ENCODE measurements at places on chromosomes 13 and 19.

DNA sequence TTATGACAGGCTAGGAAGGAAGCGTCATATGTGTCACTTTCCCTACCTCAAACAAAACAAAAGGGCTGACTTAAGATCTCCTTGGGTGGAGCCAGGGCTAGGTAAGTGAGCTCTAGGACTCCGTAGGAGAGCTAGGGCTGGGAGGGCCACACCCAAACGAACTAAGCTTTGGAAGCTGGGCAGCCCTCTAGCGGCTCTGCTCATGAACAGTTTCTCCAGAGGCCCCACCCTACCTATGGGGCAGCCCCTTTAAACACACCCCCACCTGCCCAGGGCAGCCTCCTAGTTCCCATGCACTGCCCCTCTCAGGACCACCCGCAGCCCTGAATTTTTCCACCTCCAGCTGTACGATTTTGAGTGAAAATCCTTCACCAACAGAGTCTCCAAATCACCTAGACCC lies 3.5 kb downstream of the PEG3 start:
- no peak for DNase-seq

DNA sequence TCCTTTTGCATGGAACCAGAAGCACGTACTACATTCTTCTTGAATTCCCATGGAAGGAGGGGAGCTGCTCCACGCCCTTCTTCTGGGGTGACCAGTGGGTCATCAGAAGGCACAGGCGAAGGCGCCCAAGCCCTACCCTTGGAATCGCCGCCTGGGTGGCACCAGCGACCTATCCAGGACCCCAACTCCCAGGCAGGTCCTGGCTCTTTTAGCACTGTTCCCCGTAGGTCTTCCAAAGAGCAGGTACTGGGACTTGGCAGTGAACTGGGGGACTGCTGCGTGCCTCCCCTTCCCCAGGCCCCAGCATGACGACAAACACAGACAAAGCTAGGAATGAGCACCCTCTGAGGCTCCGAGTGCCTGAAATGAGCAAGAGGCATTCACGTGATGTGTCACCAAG lies 45.0 kb downstream of the CEBPG start:
- no peak for DNase-seq

DNA sequence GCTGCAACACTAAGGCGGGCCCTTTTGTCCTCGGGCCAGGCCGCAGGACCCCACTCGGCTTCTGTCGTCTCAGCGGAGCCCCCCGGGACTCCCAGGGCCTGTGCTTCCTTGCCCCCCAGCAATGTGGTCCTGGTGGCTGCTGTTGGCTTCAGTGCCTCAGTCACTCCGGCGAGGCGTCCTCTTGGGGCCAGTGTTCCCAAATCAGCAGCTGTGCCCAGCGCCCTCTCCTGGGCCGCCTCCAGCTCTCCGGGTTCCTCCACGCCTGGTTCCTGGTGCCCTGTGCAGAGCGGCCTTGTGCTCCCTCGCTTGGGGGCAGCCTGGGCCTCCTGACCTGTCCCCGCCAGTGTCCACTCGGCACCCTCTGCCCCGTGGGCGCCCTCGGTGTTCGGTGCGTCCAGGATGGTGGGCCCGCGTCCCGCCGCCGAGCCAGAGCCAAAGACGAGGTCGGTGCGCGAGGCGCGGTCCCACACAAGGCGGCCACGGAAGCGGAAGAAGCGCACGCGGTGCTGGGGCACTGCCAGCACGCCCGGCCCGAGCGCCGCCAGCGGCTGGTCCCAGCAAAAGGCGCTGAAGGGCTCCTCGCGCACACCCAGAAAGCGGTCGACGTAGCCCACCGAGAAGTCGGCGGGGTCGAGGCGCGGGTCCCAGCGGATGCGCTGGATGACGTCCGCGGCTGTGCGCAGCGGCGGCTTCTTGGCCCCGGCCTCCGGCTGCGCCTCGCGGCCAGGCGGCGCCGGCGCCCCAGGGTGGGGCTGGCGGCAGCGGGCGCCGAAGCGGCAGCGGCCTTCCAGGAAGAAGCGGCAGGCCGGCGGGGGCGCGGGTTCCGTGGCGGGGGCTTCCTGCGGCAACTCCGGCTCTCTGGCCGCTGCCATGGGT lies 685 bp downstream of the LENG9 start:
- no peak for DNase-seq

GRCh38 chr13:54357284-54357933 lies 1328.8 kb downstream of the OLFM4 start:
- no peak for DNase-seq

GRCh38 chr13:48731957-48732569 lies 78.3 kb downstream of the CYSLTR2 start:
- DNase-seq, result peak; percentile 11

- DNase-seq, result no peak
Measured at GRCh38 chr19:14183741-14184350, 22.1 kb downstream of the ADGRL1 start.

DNA sequence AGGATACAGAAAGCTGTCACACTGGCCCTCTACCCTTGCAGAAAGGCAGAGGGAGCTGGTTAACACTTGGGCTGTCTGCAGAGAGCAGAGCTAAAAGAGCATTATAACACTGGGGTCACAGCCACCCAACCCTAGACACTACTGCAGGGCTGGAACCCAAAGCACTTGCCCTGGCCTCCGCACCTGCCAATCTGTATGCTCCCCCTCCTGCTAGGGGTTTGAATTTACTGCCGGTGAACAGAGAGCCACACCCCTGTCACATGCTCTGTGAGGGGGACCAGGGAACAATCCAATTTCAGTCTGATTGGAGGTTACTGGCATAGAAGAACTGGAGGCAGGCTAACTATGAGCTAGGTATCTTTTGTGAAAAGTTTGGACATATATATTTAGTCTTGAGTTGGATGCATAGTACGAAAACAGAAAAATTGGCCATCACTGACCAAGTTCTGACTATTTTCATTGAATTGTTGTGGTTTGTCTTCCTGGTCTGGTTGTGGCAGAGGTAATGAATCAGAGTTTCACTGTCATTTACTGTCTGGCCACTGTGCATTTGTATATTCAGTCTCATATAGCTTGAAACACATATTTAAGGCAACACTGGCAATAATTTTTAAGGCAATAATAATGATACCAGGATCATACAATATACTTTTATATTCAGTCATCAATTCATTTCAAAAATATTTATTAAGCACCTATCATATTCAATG lies 504.3 kb upstream of the ATXN8OS start:
- no peak for DNase-seq

GRCh38 chr13:112053167-112053743 lies 13.7 kb upstream of the SOX1 start:
- DNase-seq, result no peak

DNA sequence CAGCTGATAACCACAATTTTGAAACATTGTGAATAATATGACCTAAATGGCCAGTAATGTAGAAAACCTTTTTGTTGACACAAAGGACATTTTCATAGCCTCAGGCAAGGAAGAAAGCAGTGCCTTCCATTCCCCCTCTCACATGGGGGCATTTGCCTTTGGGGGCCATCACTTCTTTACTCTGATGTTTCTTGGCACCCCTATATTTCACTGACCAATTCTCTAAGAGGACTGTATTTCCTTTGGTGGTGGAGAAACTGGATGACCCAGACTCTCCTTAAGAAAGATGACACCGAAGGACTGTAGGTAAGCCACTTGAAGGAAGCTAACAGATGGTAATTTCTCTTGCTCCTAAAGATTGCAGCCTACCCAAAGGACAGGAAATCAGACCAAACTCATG lies 254.6 kb downstream of the DCLK1 start:
- DNase-seq, result no peak

GRCh38 chr19:45901432-45901911 lies 941 bp downstream of the MYPOP start:
- DNase-seq, result no peak

DNA sequence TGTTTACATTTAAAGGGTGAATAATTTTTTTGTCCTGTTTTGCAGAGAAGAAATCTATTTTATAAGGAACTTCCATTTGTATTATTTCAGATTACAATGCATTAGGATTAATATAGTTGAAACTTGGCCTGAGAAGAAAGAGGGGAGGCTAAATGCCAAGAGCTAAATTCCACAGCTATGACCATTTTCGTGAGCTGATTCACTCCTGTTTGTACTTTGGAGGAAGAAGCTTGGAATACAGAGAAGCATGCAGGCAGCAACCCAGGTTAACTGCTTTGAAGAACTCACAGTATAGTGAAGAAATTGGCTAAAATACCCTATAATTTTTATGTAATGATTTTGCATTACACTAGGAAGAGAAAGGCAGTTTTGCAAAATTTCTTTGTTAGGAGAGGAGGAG lies 309.4 kb upstream of the KLF12 start:
- DNase-seq, result no peak

- no peak for DNase-seq
Measured at GRCh38 chr19:810077-810855, 11.5 kb downstream of the PLPPR3 start.

DNA sequence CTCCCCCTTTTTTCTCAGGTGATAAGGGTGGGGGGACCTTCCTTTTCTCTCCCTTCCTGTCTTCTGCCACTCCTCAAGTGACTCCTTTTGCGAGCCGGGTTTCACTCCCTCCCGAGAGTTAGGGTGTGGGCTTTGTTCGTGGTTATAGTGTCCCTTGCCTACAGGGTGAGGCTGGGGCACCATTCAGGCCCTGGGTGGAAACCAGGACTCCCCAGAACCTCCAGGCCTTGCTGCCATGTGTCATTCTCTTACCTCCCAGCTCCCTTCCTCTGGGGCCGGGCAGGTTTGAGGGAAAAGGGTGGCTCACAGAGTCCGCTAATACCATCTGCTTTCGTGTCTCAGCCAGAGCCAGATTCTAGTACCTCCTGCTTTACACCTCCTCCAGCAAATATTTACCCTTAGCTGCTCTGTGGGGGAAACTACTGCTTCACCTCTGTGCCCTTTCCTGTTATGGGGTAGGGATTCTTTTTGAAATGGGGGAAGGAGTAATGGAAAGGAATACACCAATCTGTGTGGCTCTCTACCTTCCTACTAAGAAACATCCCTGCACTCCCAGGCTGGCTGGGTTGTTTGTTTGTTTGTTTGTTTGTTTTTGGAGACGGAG lies 2.8 kb downstream of the ACTN4 start:
- no peak for DNase-seq

DNA sequence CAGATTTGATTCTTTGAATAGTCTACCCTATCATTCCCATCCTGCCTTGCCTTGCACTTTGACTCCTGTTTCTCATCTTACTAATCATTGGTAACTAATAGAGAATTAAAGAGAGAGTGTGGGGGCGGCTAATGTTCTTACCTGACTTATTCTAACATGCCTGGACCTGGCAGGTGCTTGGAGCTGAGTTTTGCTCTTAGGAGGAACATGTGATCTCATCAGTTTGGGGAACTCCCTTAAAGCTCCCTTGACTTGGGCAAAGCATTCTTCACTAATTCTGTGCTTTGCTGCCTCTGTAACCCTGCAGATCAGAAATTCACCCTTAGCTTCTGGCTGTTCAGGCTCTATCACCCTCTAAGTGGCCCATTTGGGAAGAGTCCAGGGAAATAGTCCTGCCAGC lies 861.1 kb downstream of the GPC5 start:
- DNase-seq, result no peak

DNA sequence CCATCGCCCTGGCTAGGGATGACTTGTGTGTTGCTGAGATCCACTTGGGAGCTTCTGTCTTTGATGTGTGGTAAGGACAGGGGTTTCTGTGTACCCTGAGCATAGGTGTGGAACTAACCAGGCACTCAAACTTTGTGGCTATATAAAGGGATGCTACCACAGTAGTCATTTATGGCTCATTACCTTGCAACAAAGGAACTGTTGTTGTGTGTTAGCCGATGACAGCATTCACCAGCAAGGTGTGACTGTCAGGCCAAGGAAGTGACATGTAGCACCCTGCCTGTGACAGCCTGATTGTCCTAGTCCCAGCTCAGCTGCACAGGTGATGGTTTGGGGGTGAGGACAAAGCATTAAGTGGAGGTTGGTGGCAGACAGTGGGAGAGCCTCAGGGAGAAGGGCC lies 73.6 kb downstream of the COG3 start:
- DNase-seq, result no peak

- no peak for DNase-seq
Measured at GRCh38 chr13:28958441-28958840, 138.3 kb downstream of the MTUS2 start.

DNA sequence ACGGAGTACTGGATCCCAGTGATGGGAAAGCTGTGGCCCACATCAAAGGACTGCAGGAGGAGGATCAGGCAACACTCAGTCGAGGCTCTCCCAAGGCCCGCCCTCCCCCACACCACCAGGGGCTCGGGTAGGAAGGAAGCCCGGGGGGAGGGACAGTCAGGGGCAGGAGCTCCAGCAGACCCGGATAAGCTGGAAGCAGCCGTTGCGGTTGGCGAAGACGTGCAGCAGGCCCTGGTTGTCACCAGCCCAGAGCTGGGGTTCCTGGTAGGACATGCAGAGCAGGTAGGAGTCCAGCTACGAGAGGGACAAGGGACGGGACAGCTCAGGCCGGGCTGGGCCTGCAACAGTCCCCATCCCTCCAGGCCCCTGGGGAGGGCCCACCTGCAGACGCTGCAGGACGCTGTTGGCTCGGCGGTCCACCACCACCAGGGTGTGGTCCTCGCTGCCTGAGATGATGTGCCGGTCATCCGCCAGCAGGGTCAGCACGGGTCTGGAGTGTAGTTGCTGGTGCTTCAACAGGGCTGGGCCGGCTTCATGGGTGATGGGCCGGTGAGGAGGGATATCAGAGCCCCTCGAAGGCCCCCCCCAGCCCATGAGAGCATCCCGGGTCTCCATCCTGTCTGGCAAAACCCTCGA lies 1.9 kb downstream of the GNG14 start:
- no peak for DNase-seq

- DNase-seq, result no peak
Measured at GRCh38 chr13:104810242-104810641, 1725.2 kb downstream of the EFNB2 start.

DNA sequence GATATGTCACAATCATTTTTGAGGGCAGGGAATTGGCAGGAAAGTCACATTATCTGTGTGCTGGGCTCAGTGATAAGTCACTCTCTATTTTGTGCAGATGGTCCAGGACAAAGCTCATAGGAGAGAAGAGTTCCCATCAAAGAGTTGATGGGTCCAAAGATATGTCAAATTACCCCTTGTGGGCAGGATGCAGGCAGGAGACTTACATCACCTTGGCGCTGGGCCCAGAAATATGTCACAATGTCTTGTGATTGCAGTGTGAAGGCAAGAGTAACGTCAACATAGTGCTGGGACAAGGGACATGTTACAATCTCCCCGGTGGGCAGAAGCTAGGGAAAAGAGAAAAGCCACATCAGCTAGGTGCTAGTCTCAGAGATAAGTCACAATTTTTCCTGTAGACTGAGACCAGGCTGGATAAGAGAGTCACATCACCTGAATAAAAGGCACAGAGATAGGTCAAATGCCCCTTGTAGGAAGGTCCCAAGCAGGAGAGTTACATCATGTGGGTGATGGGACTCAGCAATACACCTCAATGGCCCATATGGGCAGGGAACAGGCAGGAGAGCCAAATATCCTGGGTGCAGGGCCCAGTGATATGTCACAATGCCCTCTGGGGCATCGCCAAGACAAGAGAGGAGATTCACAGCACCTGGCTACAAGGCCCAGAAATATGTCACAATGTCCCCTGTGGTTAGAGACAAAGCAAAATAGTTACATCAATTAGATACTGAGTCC lies 47.9 kb downstream of the ZNF99 start:
- DNase-seq, result no peak

DNA sequence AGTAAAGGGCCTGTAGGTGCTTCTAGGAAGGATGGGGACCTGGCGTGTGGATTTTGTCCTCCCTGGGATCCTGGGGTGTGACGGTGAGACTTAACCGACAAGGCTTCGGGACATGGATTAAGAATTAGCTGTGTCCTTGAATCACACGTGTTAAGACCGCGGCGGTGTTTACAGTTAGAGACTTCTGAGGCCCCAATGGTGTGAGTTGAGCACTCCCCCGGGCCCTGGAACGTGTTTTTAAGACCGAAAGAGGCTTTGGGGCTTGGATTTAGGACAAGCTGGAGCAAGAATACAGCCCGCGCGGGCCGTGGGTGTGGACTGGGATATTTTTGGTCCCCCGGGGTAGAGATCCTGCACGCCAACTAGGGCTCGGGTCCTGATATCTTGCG lies 1.2 kb upstream of the SLC27A1 start:
- DNase-seq, result no peak

Data from hippocampal formation (tissue), 2 donors.